SK-MEL-5 (cell line): ENCODE measurements at places on chromosomes 12 and 14. TPM values are rescaled to one million over a fixed set of nuclear protein-coding genes. Genes with fewer than 3 reads are reported as not detected.
A peak's percentile ranks its signal among the peaks of the same experiment; 100 is the strongest.

- DNase-seq, result no peak
These were observed 148.6 kb downstream of the TSPAN9 start for GRCh38 chr12:3225796-3226180.

DNA sequence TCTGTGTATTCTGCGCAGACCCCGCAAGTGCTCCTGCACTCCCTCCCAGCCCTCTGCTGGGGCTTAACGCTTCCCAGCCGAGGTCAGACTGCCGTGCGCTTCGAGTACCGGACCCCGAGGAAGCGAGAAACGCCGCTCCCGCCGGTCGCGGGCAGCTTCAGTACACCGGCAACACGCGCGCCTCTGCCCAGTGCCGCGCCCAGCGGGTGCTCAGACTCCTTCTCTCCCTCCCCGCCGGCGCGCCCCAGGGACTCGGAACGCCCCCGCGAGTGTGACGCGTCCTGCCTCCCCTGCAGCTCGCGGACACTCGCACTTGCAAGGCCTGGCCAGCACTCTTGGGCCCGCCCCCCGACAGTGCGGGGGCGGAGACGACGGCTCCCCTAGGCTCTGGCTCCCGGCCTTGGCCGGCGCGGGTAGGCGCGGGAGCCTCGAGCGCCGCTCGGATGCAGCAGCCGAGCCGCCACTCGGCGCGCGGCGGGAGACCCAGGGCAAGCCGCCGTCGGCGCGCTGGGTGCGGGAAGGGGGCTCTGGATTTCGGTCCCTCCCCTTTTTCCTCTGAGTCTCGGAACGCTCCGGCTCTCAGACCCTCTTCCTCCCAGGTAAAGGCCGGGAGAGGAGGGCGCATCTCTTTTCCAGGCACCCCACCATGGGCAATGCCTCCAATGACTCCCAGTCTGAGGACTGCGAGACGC lies at the start of gene PTGER2:
TSS of gene PTGER2 (plus strand) at position 410 of the 692 bp plus-strand sequence. CDS start at position 647, 237 bp downstream.
- peak; percentile 3 for DNase-seq

- no peak for DNase-seq
These were observed 89.3 kb upstream of the SLC38A4 start for GRCh38 chr12:46915082-46915481.

GRCh38 chr12:2080604-2081003 lies 27.8 kb downstream of the CACNA1C start:
- no peak for DNase-seq

GRCh38 chr12:90129366-90130030 lies 420.9 kb upstream of the ATP2B1 start:
- DNase-seq, result no peak

DNA sequence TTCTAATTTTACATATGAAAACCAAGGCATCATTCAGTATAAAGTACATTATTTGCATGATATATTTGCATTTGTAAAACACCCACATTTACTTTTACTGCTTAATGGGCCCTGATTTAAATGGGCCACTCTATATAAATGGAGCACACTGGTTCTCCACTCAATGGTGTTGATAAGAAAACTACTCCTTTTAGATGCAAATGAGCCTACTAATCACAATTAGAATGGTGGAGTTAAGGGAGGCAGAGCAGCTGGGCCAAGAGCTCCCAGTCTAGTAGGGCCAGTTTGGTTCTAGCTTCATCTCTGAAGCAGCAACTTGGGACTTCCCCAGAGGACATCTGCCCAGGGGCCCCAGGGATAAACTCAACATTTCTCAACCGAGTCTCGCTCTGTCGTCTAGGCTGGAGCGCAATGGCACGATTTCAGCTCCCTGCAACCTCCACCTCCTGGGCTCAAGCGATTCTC lies 120.7 kb downstream of the FOXN3 start:
- DNase-seq, result no peak

DNA sequence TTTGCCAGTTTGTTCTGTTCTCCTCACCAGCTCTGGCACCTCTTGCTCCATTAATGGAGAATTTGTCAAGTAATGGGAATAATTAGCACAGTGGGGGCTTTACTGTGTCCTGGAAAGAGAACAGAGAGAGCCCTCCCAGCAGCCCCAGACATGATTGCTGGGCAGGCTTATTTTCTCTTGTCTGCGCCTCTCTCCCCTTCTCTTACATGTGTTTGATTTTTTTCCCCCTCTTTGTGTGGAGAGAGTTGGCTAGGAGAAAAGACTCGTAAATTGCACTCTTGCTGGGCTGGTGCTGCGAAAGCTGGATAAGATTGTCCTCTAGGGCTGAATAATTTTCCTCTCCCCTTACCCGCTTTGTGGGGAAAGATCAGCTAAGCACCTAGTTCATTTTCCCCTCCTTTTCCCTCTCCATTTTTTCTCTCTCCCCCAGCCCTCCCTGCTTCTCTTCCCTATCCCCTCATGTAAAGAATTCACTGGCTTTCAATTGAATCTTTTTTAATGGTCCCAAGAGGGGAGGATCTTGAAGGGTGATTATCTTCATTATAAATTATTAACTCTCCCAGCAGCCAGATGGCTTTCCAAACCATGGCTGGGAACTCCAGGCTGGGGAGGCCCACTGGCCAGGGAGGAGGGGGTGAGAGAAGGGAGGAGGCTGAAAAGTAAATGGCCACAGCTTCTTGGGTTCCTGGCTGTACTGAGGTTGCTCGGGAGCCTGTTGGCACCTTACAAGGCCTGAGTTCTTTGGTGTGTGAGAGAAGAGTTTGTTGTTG lies 62.2 kb downstream of the NRXN3 start:
- DNase-seq, result no peak

- peak; percentile 89 for DNase-seq
These were observed 630 bp downstream of the FOS start for GRCh38 chr14:75279153-75279762.

DNA sequence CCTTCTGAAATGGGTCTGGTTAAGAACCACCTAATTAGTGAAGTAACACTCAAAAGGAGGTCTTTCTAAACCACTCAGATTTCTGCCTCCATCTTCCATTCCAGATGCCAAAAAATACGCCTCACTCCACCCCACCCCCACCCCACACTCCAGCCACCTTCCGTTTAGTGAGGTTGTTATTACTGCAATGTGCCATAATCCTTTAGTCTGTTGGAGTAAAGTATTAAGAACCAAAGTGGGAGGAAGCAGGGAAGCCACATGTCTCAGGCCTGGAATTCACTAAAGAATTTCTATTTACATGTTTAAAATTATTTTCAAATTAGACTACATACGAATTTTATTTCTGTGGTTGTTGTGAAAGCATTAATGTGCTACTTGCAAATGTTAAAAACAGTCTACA lies 7.4 kb downstream of the KIF21A start:
- DNase-seq, result no peak

STYK1 gene
- total RNA-seq, result 0.05 TPM in 1 of 2 replicates, not detected in the other

ACRBP gene
- 0.21 and 0.37 TPM in 2 replicates for total RNA-seq
